ENCODE measurements at places on chromosomes 12 and 14.

DNA sequence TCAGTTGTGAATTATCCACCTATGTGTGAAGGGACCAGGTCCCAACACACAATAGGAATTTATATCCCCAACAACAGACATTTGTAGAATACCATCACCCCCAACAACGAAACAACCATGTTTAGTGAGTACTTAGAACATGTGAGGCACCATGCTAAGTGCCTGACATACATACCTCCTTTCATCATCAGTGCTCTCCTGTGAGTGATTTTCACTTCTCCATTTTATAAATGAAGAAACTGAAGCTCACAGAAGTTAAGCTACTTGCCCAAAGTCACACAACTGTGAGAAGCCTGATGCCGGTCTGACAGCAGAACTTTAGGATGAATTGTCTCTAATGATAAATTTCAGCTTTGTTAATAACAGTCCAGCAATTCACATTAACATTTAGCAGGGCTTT is 35.4 kb downstream of the SPTB start:
- peaks cover 24% of the 10 kb centered on the region for H3K27me3 ChIP-seq
- H3K4me1 ChIP-seq, result peaks cover 7% of the 10 kb centered on the region
- DNase-seq, result no peak
- H3K27ac ChIP-seq, result no peak overlapping the region
- H3K4me3 ChIP-seq, result no peak overlapping the region

DNA sequence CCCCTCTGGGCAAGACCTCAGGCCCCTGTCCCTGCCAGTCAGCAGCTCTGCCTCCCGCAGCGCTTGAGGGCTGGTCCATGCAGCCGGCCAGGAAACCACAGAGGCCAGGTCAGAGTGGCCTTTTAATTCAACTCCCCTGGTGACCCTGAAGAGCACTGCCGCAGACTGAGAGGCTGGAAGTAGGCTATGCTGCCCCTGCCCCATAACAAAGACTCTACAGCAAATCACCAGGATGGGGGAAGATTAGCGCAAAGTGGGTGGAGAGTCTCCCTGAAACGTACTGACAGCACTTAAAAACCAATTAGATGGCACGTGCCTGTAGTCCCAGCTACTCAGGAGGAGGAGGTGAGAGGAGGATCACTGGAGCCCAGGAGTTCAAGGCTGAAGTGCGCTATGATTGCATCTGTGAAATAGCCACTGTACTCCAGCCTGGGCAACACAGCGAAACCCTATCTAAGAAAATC is 70.5 kb downstream of the ITPK1 start:
- H3K27me3 ChIP-seq, result no peaks in the 10 kb centered on the region
- peaks cover 6% of the 10 kb centered on the region for H3K36me3 ChIP-seq
- no peak overlapping the region for H3K4me3 ChIP-seq
- peak overlapping the region; percentile 94 for H3K27ac ChIP-seq
- H3K4me1 ChIP-seq, result peaks cover 98% of the 10 kb centered on the region

DNA sequence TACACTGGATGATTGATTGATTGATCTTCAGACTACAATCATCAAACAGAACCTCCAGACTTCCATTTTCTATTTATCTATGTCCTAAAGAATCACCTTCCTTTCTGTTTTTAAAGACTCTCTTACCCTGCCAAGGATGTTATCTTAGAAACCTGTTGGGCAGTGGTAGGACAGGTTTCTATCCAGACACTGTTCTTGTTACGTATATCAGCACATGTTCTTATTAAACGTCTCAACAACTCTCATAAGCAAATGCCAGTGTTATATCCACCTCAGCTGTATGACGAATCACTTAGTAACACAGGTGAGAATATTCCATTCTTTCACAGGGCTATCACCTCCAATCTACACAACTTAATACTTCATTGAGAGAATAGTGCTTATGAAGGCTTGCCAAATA is 40.2 kb upstream of the RPL10L start:
- no peak overlapping the region for H3K4me3 ChIP-seq
- no peaks in the 10 kb centered on the region for H3K27me3 ChIP-seq
- H3K36me3 ChIP-seq, result no peaks in the 10 kb centered on the region

DNA sequence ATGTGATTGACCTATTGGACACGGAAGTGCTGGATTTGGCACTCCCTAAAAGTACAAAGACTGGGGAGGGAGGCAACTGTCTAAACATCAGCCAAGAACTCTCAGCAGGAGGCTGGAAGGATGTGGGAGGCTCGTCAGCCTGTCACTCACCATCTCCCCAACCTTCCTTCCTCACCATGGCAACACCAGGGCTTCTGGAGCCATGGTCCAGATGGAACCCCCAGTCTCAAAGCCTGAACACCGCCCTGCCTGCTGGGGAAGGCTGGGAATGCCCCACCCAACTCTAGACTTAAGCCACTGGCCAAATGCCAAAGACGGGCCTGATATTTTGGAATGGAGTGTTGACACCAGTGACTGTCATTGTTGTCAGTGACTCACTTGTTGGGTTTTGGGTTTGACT is 55.3 kb downstream of the GALNT16 start:
- H3K4me3 ChIP-seq, result no peak overlapping the region
- no peak overlapping the region for H3K27ac ChIP-seq
- no peak for DNase-seq
- no peaks in the 10 kb centered on the region for H3K36me3 ChIP-seq

DNA sequence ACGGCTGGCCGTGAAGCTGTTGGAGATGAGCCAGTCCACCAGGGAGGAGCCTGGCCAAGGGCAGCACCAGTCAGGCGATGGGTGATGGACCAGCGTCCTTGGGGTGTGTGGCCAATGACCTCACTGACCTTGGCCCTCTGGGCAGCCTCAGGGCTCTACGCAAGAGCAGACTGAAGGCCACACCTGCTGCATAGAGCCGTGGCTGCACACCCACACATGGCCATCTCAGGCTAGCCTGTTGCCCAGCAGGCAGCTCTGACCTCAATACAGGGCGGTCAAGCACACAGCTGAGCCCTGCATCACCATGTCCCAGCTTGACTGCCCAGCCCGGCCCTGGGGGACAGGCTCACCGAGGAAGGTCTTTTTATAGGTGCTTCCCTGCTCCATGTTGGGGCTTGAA is 19.2 kb downstream of the PLEK2 start:
- no peak for DNase-seq
- H3K4me3 ChIP-seq, result no peak overlapping the region

DNA sequence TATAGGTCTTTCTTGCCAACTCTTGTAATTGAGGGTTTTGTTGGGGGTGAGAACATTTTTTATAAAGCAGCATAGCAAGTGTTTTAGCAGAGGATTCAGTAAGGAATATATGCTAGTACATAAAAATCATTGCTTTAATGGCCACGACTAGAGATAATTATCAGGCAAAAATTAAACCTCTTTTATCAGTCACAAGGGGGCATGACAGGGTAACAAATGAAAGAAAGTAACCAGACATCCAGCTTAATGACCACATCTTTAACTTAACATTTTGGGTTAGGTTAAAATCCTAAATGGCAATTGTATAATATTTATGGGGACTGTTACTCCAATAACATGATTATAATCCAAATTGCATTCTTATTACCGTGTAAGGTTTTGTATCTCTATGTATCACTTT is 119.6 kb downstream of the LRRIQ1 start:
- no peaks in the 10 kb centered on the region for H3K4me1 ChIP-seq
- no peak for DNase-seq
- H3K4me3 ChIP-seq, result no peak overlapping the region
- H3K36me3 ChIP-seq, result no peaks in the 10 kb centered on the region

DNA sequence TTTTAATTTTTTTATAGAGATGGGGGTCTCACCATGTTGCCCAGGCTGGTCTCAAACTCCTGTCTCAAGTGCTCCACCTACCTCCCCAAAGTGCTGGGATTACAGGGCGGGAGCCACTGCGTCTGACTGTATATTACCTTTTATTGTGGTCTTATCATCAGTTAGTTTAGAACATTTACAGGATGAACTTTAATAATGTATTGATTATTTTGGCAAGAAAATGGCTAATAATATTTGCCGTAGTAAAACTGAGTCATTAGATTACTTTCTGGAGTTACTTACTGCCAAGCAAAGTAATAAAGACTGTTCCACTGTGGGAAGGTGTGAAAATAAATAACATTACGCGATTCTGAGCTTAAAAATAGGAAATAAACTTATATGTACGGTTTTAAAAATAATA is 21.9 kb upstream of the KDM2B start:
- no peaks in the 10 kb centered on the region for H3K4me1 ChIP-seq
- H3K27me3 ChIP-seq, result no peaks in the 10 kb centered on the region
- no peak overlapping the region for H3K4me3 ChIP-seq
- H3K36me3 ChIP-seq, result no peaks in the 10 kb centered on the region

DNA sequence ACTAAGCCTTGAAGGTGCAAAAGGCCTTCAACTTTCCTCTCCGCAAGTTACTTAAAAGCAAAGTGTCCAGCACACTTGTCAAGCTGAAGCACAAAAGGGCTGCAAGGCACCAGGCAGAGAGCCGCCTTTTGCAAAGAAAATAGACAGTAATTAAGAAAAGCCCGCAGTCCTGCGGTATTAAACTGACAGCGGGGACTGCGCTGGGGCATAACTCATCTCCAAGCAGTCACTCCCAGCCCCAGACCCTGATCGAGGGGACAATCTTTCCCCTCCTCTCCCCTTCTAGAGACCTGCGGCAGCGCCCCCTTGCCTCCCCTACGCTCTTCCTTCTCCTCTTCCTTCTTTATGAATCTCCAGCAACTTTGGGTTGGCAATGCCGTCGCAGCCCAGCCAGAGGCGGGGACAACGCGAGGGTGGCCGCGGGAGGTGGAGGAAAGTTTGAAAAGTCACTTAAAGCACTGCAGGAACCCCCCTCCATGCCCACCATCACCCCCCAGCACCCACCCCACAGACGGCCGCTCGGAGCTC is 200.9 kb upstream of the CAND1 start:
- H3K36me3 ChIP-seq, result no peaks in the 10 kb centered on the region
- H3K27ac ChIP-seq, result no peak overlapping the region

- no peaks in the 10 kb centered on the region for H3K27me3 ChIP-seq
- H3K4me1 ChIP-seq, result no peaks in the 10 kb centered on the region
- H3K27ac ChIP-seq, result no peak overlapping the region
- DNase-seq, result no peak
- H3K36me3 ChIP-seq, result peaks cover 89% of the 10 kb centered on the region
- H3K4me3 ChIP-seq, result no peak overlapping the region
These were observed 33.0 kb downstream of the CAND1 start for GRCh38 chr12:67302162-67302561.

- no peak for DNase-seq
- no peak overlapping the region for H3K27ac ChIP-seq
- no peak overlapping the region for H3K4me3 ChIP-seq
- peaks cover 8% of the 10 kb centered on the region for H3K4me1 ChIP-seq
- peaks cover 28% of the 10 kb centered on the region for H3K36me3 ChIP-seq
These were observed 68.9 kb upstream of the SAV1 start for GRCh38 chr14:50736932-50737419.

GRCh38 chr14:65027127-65027799 is 40.6 kb downstream of the FNTB start:
- H3K27ac ChIP-seq, result no peak overlapping the region
- H3K36me3 ChIP-seq, result 0 out of 2 replicates have a peak, but pooled peaks cover 5% of the 10 kb centered on the region
- no peaks in the 10 kb centered on the region for H3K4me1 ChIP-seq

GRCh38 chr12:68293347-68293746 is 38.8 kb downstream of the MDM1 start:
- no peaks in the 10 kb centered on the region for H3K4me1 ChIP-seq
- H3K27me3 ChIP-seq, result no peaks in the 10 kb centered on the region
- peaks cover 3% of the 10 kb centered on the region for H3K36me3 ChIP-seq
- DNase-seq, result no peak
- no peak overlapping the region for H3K27ac ChIP-seq

GRCh38 chr14:104530646-104531045 is 48.9 kb upstream of the C14orf180 start:
- H3K27me3 ChIP-seq, result no peaks in the 10 kb centered on the region
- no peak overlapping the region for H3K27ac ChIP-seq
- no peak overlapping the region for H3K4me3 ChIP-seq
- no peaks in the 10 kb centered on the region for H3K4me1 ChIP-seq
- no peaks in the 10 kb centered on the region for H3K36me3 ChIP-seq

- H3K4me1 ChIP-seq, result no peaks in the 10 kb centered on the region
- H3K36me3 ChIP-seq, result no peaks in the 10 kb centered on the region
- H3K27ac ChIP-seq, result no peak overlapping the region
- no peaks in the 10 kb centered on the region for H3K27me3 ChIP-seq
- no peak overlapping the region for H3K4me3 ChIP-seq
- DNase-seq, result no peak
These were observed 204.3 kb downstream of the AEBP2 start for GRCh38 chr12:19643635-19644034.

GRCh38 chr14:67018720-67019119 is 170.5 kb upstream of the GARIN2 start:
- DNase-seq, result no peak
- H3K4me1 ChIP-seq, result no peaks in the 10 kb centered on the region
- H3K27me3 ChIP-seq, result no peaks in the 10 kb centered on the region
- H3K27ac ChIP-seq, result no peak overlapping the region

DNA sequence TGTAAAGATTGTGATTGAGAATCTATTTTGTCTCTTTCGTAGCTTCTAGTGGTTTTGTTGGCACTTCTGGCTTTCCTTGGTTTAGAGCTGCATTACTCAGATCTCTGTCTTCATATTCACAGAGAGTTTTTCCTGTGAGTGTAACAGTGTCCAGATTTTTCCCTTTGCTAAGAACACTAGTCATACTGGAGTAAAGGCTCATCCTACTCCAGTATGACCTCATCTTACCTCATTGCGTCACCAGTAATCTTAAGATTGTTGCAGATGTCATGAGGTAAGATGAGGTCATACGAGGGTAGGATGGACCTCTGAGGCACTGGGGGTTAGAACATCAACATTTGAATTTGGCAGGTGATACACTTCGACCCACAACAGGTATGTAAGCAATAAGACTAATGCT is 461.2 kb downstream of the FLRT2 start:
- H3K27ac ChIP-seq, result no peak overlapping the region
- H3K4me3 ChIP-seq, result no peak overlapping the region
- H3K4me1 ChIP-seq, result no peaks in the 10 kb centered on the region
- H3K27me3 ChIP-seq, result no peaks in the 10 kb centered on the region

GRCh38 chr12:52581481-52581880 is 7.8 kb upstream of the KRT74 start:
- no peaks in the 10 kb centered on the region for H3K36me3 ChIP-seq
- no peak overlapping the region for H3K4me3 ChIP-seq

- no peaks in the 10 kb centered on the region for H3K36me3 ChIP-seq
- H3K4me3 ChIP-seq, result no peak overlapping the region
- no peaks in the 10 kb centered on the region for H3K4me1 ChIP-seq
- DNase-seq, result no peak
- no peaks in the 10 kb centered on the region for H3K27me3 ChIP-seq
These were observed 40.8 kb upstream of the SPTLC2 start for GRCh38 chr14:77657280-77657679.

DNA sequence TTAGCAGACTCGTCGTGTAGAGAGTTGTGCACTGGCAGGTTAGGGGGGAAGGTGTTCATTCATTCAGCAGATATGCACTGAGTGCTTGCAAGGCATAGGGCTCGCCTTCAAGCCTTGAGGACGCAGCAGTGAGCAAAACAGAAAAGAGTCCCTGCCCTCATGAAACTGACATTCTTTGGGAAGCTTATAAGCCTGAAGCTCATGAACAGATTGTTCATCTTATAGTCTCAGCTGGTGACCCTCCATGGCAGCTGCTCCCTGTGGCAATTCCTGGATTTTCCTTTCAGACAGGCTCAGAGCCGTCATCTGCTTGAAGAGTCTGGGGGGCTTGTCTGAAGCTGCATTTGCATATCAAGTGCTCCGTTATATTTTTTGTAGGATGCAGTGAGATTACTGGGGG is 148.4 kb downstream of the PRKCH start:
- H3K27ac ChIP-seq, result peak overlapping the region; percentile 2
- H3K4me3 ChIP-seq, result no peak overlapping the region
- no peak for DNase-seq
- peaks cover 53% of the 10 kb centered on the region for H3K4me1 ChIP-seq

GRCh38 chr12:71782017-71782416 is 27.4 kb downstream of the RAB21 start:
- no peak overlapping the region for H3K27ac ChIP-seq
- no peaks in the 10 kb centered on the region for H3K4me1 ChIP-seq
- no peak overlapping the region for H3K4me3 ChIP-seq
- no peaks in the 10 kb centered on the region for H3K27me3 ChIP-seq

All from SJSA1 (cell line).